Activated CD8-positive, alpha-beta memory T cell treated with anti-CD3 and anti-CD28 coated beads, Interleukin-2, amount 10 ng/mL, durations not matched to agents 7 days and 5 days (primary cell): ENCODE measurements at places on chromosomes 12 and 14.

- no peak for DNase-seq
Observed at GRCh38 chr14:73258845-73259611, 21.7 kb downstream of the PAPLN start.

DNA sequence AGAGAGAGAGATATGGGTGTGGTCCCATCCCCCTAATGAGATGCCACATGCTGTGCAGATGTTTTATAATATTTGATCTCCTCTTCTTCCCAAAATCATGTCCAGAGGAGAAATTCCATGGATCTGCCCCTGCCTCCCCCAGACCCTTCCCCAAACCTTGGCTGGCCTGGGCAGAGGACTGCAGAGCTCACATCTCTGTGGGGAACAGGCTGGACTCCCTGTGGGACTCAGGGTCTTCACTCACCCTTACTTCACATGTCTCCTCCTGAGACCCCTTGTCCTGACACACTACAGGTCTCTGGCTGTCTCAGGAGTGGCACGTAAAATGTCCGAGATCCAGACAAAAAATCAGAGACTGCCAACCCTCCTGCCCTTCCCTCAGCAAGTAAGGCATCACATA lies 76.0 kb upstream of the CAPRIN2 start:
- DNase-seq: no peak

- no peak for DNase-seq
Observed at GRCh38 chr12:50016501-50017475, 8.5 kb downstream of the RACGAP1 start.

- DNase-seq: no peak
Observed at GRCh38 chr14:89607453-89607852, 190.4 kb upstream of the FOXN3 start.

GRCh38 chr12:100724071-100724470 lies 70.5 kb upstream of the ANO4 start:
- DNase-seq: no peak

DNA sequence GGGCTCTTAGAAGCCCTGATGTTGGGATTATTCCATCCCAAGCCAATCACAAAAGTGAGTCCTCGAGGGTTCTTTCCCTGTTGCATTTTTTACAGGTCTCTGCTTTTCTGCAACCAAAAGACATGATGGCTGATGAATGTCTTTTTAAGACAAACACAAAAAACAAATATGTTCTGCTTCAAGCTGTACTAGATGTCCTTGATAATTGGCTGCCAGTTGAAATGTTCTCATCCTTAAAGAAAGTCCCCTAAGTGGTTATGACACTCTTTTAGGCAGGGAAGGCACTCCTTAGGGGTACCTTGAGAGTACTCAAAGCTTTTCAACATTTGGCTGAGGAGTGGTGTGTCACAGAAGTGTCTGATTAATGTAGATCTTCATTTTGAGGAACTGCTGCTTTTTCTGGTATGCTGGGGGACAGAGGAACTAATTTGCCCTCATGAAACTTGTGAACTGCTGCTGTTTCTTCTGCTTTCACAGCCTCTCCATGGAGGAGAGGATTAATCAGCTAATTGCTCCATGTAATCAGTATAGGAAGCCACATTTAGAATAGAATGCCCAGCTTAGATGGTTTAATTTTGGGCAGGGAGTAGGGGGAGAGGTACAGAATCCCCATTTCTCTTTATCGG lies 22.8 kb upstream of the IGF1 start:
- no peak for DNase-seq

GRCh38 chr14:70802379-70802778 lies 6.9 kb downstream of the MAP3K9 start:
- no peak for DNase-seq
